ENCODE measurements at places on chromosomes 2 and 18.

DNA sequence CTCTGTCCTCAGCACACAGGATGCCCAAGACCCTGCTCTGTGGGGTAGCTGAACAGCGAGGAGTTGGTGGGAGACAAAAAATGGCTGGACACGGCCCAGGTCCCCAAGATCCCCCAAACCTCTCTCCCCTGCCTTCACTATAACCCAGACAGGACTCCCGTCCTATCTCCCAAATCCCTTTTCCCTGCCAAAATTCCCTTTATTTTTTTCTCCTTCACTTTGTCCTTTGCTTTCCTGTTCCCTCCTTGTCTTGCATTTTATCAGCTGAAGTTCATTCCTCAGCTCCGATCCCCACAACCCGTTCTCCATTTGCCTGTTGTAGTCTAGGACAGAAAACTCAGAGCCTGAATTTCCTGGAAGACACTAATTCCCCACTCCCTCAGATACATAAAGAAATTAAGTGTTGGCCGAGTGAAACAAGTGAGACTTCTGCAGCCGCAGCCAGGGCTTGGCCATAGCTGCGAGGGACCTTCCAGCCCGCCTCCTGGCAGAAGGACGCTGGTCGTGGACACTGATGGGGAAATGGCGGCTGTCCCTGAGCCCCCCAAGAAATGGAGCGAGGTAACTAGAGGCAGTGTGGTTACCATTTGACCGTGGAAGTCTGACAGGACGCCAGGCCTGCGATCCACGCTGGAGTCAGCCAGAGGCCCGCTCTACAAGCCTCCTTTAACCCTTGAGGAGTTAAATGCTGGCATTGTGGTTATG, 173.6 kb downstream of the BCL2 start:
- DNase-seq = no peak

DNA sequence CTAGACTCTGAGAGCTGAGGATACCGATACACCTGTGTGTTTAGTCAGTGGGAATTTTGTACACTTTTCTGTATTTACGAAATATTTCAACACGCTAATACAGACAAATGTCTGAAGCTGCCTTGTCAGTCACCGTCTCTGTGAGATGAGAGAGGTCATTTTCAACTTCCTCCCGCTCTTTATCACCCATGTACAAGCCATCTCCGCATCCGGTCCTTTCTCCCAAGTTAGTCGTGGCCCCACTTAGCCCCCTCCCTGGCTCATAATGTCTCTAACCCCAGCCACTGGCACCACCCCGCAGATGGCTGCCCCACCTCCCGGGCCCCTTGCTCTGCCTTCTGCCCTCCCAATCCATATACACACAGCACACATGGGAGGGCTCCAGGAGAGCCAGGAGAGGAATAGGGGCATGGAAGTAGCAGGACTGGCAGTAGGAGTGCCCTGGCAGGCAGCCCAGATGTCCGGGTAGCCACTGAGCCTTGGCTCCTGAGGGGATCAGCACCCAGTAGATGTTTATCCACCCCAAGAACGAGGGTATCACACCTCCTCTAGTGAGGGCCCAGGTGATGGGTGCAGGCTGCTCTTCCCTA, 2.0 kb upstream of the RUFY4 start:
- DNase-seq = no peak

- no peak for DNase-seq
Measured at GRCh38 chr18:23183411-23184150, 48.3 kb downstream of the CABLES1 start.

DNA sequence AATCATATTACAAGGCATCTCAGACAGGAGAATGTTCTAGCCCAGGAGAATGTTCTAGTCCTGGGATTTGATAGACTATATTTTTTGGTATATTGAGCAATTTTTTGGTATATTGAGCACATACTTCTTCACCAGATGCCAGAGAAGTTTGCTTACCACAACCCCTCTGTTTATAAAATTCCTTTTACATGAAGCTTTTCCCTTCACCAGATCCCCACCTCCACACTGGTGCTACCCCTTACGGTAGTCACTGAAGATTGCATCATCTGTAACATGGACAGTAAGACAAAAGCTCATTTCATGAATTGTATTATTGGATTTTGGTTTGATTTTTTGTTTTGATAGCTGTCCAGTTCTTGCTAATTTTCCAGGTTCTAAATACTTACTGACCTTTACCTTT, 7.2 kb upstream of the HNMT start:
- DNase-seq = no peak

DNA sequence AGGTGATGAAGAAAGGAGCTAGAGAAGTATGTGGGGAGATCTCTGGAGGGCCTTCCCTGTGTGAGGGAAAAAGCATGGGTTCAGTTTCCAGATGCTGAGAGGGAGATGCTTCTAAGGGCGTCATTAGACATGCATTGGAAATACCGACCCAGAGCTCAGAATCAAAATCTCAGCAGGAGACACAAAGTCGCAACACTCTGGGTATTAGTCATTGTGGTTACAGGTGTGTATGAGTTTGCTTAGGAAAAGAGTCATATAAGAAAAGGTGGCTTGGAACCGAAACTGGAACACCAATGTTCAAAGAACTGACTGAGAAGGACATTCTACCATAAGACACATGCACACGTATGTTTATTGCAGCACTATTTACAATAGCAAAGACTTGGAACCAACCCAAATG, 477.1 kb downstream of the FBXO15 start:
- DNase-seq = no peak

GRCh38 chr2:219410390-219410789, 7.8 kb upstream of the DES start:
- DNase-seq = no peak

DNA sequence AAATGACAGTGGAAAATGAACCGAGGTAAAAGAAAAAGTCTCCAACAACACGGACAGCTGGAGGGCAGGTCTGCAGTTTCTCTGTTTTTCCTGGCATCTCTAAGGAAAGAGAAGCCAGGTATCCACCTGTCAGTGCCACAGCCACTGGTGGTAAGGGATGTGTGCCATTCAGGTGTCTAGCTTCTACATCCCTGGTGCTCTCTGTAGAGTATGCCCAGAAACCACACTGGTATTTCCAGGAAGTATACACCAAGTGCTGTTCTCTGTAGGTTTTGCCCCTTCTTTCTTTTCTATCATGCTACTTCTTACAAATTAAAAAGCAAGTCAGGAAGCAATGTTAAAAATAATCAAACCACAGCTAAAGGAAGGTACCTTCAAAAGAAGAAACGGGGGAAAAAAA, 7.6 kb upstream of the AGFG1 start:
- no peak for DNase-seq

DNA sequence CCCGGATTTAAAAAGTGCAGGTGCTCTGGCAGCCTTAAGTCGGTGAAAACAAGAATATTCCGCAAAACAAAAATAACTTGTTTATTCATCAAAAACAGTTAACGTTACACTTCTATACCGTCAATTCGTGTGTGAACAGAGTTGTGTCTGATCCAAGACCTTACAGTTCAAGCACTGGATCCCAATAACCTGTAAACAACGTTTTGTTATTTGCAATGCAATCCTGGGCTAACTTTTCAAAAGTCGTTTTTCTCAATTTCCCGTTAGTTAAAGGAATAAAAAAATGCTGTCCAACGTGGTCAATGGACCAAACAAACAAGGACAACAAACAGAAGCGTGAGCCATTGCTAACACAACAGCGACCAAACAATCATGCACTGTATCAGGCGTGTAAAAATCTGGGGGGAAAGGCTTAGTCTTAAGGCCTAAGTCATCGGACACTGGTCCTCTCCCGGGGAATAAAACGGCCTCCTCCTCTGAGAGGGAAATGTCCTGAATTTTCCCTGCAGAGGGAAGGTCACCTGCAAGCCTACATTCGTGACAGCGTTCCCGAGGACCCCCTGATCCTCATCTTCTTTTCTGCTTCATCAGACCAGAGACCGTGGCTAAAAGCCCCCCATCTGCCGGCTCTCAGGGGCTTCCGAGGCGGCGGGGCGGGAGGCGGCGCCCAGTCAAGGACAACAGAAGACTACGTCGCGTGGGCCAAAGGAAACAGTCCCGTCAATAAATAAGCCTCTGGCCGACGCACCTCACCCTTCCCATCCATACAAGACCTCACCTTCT, 490 bp downstream of the NDUFS1 start:
- no peak for DNase-seq
